CD4-positive, alpha-beta T cell treated with Interleukin-6 at 100 ng/mL for 8 hours (primary cell): ENCODE measurements at places on chromosomes 7 and 10.

DNA sequence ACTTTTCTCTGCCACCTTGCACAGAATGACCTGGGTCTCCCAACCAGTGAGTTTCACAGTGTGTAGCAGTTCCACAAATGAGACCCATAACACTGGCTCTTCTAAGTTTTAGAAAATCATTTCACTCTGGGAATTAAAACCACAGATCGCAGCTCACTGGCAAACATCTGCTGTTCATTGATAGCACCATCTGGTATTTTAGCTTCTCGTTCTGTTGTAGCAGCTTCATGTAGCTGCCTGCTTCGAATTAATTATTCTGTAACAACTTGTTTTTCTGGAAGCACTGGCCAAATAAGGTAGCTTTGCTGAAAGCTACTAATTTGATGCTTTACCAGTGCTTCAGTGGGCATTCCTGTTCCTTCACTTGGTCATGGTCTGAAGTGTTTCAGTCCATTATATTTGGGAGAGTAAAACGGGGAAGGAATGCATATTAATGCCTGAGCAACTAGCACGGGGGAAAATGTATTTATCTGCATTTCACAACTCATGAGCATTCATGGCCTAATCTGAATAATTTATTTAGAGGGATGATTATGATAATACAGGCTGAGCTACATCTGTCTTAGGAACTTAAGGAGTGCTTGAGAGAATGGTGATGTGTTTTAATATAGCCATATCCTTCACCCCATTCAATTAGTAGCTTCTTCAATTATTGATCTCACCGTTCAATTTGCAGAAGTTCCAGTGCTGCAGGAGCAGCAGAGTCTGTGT lies 447.4 kb downstream of the XPNPEP1 start:
- DNase-seq = no peak

DNA sequence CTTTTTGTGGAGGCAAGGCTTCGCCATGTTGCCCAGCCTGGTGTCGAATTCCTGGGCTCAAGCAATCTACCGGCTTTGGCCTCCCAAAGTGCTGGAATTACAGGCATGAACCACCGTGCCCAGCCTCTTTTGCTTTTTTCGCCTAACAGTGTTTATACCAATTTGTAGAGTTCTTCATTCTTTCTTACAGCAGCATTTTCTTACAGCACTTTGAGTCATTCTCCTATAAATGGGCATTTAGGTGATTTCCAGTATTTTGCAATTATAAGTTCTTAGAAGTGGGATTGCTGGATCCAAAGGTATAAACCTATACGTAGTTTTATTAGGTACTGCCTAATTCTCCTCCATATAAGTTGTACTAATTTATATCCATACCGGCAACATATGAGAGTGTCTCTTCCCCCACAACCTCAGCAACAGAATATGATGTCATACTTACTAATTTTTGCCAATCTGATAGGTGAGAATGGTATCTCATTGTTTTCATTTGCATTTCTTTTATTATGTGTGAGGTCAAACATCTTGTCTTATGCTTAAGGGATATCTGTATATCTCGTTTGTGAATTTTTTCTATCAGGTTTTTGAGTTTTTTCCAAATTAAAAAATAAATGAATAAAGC lies 39.1 kb downstream of the SUFU start:
- no peak for DNase-seq

DNA sequence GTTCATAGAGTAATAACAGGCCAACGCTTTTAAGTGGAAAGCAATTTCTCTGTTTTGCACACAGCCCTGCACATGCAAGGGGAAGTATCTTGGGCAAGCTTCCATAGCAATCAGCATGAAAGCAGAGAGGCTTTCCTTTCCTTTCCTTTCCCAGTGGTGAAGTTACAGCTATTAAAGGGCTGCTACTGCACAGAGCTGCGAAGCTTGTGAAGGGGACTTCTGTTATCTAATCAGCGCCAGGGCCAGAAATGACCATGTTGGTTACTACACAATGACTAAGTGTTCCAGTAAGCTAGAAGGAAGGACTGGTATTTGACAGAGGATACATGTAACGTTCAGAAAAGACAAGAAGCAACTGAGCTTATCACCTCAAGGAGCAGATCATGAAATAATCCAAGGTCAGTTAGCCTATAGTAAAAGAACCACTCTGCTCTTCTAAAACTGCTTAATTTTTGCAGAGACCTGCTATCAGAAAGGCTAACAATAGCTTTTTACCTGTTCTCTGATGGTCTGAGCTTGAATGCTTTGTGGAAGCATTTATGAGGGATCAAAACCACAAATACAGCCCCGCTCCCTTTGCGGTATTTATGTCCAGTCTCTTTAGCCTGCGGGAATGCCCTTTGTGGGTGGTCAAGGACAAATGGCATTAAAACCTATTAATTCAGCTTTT lies 45.9 kb downstream of the SGMS1 start:
- DNase-seq = no peak

GRCh38 chr10:49359349-49360270 lies 36.3 kb downstream of the DRGX start:
- no peak for DNase-seq

GRCh38 chr10:13481690-13482089 lies 47.1 kb downstream of the BEND7 start:
- no peak for DNase-seq

- no peak for DNase-seq
Measured at GRCh38 chr10:102834143-102834542, 3.1 kb downstream of the CYP17A1 start.

- no peak for DNase-seq
Measured at GRCh38 chr10:121732172-121732571, 133.9 kb upstream of the FGFR2 start.
